Fibroblast of skin of abdomen (primary cell): ENCODE measurements at places on chromosomes 3 and 15.
A peak's percentile ranks its signal among the peaks of the same experiment; 100 is the strongest.

DNA sequence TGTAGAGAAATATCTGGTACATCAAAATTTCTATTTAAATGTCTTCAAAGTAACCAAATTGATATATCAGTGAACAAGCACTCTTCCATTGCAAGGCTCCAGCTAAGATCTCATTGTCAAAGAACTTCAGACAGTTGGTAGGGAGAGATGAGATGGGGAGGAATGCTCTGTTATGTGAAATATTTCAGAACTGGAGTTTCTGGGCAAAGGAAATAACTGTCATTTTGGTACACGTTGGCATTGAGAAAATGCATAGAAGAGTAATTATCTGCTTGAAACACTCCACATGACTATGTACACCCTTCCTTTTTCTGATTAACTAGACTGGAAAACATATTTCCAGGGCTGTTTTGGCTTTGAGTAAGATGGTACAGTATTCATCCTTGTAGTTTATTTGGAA, 297.5 kb upstream of the RASGRP1 start:
- DNase-seq: no peak

- DNase-seq: no peak
These were observed 3.8 kb upstream of the CAMP start for GRCh38 chr3:48219543-48219942.

DNA sequence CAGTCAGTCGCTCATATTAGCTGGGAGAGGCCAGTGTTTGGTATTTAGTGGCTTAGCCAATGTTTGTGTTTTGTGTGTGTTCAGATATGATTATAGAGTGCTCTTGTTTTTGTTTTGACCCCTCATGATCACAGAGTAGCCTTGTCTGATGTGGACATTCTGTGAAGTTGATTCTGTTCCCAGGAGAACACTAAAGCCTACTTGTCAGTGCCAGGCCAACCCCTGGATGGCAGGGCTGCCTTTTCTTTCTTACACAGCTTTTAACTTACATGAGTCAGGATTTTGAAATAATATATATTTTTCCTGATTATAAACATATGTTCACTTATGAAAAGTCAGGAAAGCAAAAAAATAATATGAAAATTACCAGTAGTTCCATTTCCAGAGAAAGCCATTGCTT, 11.9 kb downstream of the CFAP161 start:
- DNase-seq: peak; percentile 24

DNA sequence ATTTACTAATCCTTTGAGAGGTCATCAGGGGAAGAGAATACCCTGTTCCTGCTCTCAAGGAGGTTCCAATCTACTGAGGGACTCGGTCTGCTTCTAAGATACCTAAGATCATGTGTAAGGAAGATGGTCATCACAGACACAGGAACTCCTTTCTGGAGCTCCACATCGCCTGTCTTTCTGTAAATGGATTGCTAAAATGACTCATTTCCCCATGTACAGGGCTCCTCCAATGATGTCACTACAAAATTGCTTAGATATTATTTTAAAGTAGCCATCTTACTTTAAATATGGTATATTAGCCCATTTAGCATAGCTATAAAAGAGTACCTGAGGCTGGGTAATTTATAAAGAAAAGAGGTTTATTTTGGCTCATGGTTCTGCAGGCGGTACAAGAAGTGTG, 206.1 kb upstream of the PROK2 start:
- peak; percentile 12 for DNase-seq

- DNase-seq: no peak
These were observed 352.1 kb downstream of the SLC9A9 start for GRCh38 chr3:143496191-143496590.

GRCh38 chr15:33242669-33243191, 48.2 kb upstream of the FMN1 start:
- peak; percentile 14 for DNase-seq

GRCh38 chr15:60772395-60773120, 293.6 kb upstream of the ICE2 start:
- DNase-seq: no peak

GRCh38 chr3:61685755-61686154, 124.4 kb downstream of the PTPRG start:
- DNase-seq: no peak

GRCh38 chr3:15815696-15816095, 17.9 kb upstream of the ANKRD28 start:
- DNase-seq: peak; percentile 70

GRCh38 chr3:120460862-120461261, 10.1 kb upstream of the FSTL1 start:
- DNase-seq: no peak

DNA sequence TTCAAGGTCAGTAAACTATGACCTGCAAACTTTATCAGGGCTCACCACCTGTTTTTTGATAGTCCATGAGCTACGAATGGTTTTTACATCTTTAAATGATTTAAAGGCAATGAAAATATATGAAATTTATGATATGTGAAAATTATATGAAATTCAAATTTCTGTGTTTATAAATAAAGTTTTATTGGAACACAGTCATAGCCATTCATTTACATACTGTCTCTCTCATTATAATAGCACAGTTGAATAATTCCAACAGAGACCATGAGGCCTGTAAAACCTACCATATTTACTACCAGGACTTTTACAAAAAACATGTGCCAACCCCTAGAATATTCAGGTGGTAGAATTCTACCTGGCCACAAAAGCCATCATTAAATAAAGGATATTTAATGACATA, 64.0 kb upstream of the XXYLT1 start:
- DNase-seq: no peak

DNA sequence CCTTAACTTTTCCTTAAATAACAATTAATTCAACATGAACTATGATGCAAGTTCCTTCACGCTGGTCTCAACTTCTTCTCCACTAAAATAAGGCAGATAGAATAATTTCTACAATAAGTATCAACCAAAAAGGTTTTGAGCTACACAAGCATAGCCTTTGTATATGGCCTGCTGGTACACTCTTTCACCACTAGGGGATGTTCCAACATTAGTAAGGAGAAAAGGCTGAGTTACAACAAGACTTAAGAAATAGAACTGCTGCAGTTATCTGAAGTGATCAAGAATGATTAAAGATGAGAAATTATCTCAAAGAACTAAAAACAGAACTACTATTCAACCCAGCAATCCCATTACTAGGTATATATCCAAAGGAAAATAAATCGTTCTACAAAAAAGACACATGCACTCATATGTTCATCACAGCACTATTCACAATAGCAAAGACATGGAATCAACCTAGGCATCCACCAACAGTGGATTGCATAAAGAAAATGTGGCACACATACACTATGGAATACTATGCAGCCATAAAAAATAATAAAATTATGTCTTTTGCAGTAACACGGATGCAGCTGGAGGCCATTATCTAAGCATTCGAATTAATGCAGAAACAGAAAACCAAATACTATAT, 14.4 kb downstream of the ATP13A3 start:
- peak; percentile 70 for DNase-seq

- DNase-seq: no peak
These were observed 500.6 kb upstream of the AGTR1 start for GRCh38 chr3:148197061-148197460.

DNA sequence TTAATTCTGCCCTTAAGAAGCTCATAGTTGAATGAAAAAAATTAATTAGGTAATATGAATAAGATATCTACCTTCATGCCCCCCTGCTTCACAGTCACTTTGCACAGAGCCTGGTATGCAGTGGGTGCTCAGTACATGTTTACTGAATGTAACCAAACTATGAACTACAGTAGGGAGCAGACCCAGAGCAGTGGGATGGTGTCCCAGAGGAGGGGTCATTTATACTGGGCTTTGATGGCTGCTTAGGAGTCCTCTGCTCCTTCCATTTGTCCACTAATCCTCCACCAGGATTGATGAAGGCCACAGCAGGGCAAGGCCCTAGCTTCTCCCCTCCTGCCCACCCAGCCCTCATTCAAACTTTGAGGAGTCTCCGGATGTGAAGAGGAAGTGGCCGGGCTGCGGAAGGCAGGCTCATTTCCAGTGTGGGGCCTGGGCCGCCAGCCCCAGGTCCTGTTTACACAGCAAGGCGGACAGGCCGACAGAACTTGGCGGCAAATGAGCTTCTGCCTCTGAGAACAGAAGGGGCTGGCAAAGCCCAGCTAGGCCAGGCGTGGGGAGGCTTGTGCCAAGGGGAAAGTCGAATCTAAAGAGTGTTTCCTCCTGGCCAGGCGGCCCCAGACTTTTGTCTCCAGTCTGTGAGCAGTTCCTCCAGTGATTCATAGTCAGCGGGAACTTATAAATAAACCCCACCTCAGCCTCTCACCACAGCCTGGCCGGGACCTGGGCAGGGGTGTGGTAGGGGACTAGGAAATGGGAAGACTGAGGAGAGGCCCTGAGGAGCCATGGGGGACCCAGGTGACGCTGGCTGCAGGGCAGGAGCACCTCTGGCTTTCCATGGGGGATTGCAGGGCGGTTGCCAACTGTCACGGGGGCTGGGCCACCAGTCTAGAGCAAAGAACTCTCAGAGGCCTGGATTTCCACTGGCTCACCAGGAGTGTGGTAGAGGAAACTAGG, 51.6 kb upstream of the LCTL start:
- peak; percentile 53 for DNase-seq

GRCh38 chr3:73623346-73623745, 1.4 kb downstream of the PDZRN3 start:
- no peak for DNase-seq

GRCh38 chr15:39869858-39870515, 50.1 kb downstream of the GPR176 start:
- no peak for DNase-seq

DNA sequence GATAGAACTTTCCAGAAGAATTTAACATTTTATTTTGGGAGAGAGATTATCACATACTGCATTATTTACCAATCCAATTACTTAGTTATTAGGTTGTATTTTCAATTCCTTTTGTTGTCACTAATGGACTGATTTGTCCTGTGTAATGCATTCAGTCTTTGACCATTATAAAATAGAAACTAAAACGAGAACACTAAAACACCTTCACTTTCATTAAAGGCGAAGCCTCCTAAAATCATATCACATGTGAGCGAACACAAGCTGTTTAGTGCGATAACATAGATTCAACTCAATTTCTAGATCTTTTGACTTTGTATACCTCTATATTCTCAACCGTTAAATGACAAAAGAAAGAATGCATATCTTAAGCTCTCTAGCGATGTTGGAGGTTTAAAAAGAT, 253.4 kb downstream of the VGLL3 start:
- no peak for DNase-seq

DNA sequence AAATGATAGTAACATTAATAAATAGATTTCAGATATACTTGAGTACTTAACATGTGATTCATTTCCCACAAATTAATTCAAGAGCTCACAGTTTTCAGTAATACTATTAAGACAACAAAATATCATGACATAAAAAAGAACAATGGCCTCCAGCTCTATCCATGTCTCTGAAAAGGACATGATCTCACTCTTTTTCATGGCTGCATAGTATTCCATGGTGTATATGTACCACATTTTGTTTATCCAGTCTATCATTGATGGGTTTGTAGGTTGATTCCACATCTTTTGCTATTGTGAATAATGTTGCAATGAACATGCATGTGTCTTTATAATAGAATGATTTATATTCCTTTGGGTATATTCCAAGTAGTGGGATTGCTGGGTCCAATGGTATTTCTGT, 1012.8 kb upstream of the ALCAM start:
- no peak for DNase-seq

- DNase-seq: no peak
These were observed 309.4 kb downstream of the ULK4 start for GRCh38 chr3:41652506-41652905.

DNA sequence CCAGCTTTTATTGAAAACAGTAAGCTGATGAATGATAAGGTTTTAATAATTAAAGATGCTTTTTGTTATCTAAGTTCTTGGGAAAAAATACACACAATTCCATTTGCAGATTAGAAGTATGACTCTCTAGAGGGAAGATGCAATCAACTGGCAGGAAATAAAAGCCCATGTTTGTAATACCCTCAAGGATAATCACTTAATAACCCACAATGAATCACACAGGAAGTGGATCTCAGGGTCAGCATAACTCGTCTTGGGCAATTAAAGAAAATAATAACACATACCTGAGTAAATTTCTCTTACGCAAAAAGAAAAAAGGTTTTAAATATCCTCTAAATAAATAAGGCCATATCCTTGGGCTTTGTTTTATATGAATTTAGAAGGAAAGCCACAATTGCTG, 9.4 kb upstream of the EID1 start:
- peak; percentile 61 for DNase-seq

DNA sequence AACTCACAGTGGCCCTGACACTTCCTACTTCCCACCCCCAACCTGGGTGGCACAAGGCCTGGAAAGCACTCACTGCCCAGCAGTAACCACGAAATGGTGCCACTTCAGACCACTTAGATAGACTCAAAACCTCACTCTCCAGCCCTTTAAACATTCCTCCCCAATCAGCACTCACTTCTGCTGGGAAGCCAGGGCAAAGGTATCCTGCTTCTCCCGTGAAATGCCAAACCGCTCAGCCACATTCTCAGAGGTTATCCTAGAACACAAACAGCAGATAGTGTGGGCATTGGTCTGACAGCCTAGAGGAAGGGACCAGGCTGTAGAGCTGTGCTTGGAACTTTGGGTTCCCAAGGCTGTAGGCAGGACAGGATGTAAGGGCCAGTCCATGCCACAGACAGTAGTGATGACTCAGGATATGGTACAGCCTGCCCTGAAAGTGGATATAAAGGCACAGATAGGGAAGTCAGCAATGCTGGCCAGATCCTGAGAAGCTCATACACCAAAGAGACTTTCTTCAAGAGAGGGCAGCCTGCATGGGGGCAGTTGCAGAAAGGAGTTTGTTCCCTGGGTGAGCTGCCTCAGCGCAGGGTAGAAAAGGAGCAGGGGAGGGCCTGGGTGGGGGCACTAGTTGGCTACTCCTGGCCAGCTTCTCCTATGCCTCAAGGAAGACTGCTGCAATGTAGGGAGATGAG, 9.2 kb downstream of the ACAA1 start:
- no peak for DNase-seq

GRCh38 chr15:91780387-91780786, 73.1 kb upstream of the SLCO3A1 start:
- DNase-seq: no peak

- DNase-seq: peak; percentile 64
These were observed 205.2 kb downstream of the RBMS3 start for GRCh38 chr3:29486096-29486495.

DNA sequence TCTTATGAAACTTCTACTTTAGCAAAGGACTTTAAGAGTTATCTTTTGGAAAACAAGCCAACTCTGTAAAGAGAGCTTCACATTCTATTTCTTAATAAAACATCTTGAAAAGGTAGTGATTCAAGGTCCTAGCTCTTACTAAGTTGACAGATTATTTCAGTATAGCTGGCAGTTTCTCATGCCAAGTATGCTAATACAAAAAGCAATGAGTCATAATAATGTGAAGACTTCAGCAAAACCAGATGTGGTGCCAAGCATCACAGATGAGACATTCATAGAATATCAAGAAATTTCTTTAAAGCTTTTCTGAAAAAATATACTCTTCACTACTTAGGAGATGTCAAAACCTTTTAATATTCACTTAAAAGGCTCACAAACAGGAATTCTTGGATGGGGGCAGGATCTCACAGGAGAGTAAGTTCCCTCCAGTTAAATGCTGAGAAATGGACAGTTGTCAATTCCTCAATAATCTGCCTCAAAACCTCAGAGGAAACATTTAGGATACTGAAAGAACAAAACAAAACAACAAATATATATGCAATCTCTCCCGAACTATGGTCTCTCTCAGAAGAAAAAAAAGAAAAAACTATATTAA, 45.6 kb downstream of the DCBLD2 start:
- peak; percentile 94 for DNase-seq

- DNase-seq: no peak
These were observed 10.1 kb downstream of the EFCAB12 start for GRCh38 chr3:129418041-129418973.

- no peak for DNase-seq
These were observed 1294.1 kb downstream of the NSUN3 start for GRCh38 chr3:95356764-95357501.

GRCh38 chr15:63339836-63340235, 41.8 kb downstream of the CA12 start:
- DNase-seq: no peak
